ENCODE measurements at places on chromosomes 16 and 17.

GRCh38 chr17:34616148-34616547, 36.8 kb downstream of the TMEM132E start:
- DNase-seq = no peak

GRCh38 chr17:51740531-51740930, 418.0 kb downstream of the CA10 start:
- no peak for DNase-seq

GRCh38 chr16:48912360-48912759, 302.4 kb upstream of the N4BP1 start:
- no peak for DNase-seq

- DNase-seq = no peak
These were observed 17.7 kb downstream of the DDX19A start for GRCh38 chr16:70364399-70364798.

GRCh38 chr17:2862197-2862596, 66.0 kb downstream of the RAP1GAP2 start:
- no peak for DNase-seq

GRCh38 chr17:50925296-50925891, 59.2 kb upstream of the TOB1 start:
- DNase-seq = no peak

- DNase-seq = peak; percentile 18
These were observed 381.6 kb upstream of the ASIC2 start for GRCh38 chr17:33674685-33675084.

DNA sequence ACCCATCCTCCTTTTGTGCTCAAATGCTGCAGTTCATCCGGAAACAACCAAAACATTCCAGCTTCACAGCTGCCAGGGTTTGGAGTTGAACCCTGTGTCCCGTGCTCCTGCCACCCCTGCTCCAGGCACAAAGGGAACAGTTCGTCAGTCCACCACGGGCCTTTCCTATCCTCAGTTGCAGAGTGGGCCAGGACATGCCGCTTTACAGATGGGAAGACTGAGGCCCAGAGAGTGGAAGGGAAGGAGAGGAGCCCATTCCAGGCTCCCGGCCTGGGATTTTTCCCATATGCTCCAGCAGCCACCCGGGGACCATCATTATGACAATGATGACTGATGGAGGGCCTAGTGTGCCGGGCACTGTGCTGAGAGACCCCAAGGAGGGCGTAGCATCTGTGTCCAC, 27.6 kb downstream of the RAI1 start:
- no peak for DNase-seq

DNA sequence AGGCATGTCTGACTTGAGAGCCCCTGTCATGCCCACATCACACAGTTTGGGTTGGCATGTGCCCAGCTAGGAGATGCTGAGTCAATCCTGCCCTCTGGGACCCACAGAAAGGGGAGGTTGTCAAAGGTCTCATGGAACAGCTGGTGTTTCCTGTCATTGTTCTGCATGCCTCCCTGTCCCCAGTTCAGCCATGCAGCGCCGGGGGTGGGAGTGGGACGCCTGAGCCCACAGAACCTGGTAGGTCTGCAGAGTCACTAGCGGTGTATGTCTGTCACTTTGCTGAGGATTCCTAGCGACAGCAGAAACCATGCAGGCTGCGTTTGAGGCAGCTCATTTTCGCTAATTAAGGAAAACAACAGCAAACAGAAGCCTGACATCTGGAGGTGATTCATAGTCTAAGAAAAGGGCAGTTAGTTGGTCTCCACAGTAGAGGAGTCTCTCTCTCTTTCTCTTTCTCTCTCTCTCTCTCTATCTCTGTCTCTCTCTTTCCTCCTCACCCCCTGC, 19.6 kb upstream of the CCL1 start:
- peak; percentile 24 for DNase-seq

- no peak for DNase-seq
These were observed 82.8 kb upstream of the NOG start for GRCh38 chr17:56510554-56511342.

GRCh38 chr16:13150181-13150885, 248.9 kb downstream of the SHISA9 start:
- DNase-seq = no peak

DNA sequence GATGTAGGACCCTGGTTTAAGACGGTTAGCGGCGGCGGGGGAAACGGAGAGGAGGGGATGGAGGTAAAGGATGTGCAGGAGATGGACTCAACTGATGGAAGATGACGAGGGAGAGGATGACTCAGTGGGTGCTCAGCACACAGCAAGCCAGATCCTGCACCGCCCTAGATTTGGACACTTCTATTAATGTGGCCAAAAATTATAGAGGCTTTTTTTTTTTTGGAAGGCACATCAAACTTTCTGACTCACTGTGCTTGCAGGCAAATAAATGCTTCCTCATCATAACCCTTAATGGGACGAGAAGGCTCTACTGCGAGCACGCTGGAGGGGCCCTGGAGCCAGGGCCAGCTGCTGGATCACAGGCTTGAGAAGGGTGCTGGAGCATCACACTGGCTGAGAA, 36.0 kb downstream of the RTN4RL1 start:
- DNase-seq = no peak

- no peak for DNase-seq
These were observed 36.1 kb downstream of the GINS2 start for GRCh38 chr16:85652431-85653221.

GRCh38 chr17:75778861-75779249, 5.8 kb upstream of the UNK start:
- peak; percentile 70 for DNase-seq

DNA sequence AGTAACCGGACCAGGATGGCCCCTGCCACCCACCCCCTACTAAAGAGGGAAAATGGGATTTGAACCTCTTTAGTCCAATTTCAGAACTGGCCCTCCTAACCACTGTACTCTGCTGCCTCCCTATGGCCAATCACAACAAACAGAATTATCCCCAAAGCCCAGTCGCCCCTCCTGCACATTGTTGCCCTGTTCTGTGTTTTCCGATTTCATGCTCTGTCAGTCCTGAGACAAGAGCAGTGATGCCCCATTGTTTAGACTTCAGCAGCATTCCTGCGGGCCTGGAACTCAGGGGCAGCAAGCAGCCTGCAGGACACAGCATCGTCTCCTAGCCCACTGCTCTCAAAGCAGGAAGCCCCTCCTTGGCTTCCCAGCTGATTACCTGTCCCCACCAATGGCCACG, 20.5 kb upstream of the KLHL11 start:
- DNase-seq = no peak

- no peak for DNase-seq
These were observed at the start of gene MIF4GD for GRCh38 chr17:75270966-75271232. TSS of gene MIF4GD (minus strand) at chr17:75271231. CDS start at chr17:75270195, 1,036 bp downstream.

DNA sequence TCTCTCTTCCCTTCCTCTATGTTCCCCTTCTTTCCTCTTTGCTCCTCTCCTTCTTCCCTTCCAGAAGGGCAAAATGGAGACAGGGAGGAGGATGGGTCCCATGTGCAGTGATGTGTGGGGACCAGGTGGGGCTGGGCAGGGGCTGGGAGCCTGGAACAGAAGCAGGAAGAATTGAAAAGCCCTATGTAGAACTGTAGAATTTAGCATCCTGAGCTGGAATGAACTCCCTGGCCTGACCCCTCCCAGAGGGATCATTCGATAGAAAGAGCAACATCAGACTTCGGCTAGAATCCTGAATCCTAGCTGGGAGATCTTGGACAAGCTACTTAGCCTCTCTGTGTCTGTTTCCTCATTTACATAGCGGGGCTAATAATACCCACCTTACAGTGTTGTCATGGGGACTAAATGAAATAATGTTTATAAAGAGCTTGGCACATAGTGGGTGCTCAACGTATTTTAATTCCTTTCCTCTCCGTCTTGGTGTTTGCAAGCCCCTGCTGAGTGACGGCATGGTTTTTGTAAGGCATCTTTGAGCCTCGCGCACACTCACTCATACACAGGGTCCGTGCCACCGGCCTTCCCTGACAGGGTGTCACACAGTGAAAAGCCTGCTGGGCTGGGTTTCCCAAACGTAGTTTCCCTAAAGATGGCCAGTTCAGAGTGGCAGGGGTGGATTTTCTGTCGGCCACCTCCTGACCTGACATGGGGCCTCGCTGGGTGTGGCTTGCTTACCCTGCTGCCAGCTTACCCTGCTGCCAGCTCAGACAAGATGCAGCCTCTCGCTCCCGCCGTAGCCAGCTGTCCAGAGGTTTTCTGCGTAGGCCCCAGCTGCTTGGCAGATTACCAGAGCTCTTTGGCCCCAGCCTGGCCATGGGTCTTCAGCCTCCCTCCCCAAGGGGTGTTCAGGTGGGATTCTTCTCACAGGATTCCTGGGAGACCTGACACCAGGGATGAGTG, 6.1 kb upstream of the ARHGAP23 start:
- no peak for DNase-seq

DNA sequence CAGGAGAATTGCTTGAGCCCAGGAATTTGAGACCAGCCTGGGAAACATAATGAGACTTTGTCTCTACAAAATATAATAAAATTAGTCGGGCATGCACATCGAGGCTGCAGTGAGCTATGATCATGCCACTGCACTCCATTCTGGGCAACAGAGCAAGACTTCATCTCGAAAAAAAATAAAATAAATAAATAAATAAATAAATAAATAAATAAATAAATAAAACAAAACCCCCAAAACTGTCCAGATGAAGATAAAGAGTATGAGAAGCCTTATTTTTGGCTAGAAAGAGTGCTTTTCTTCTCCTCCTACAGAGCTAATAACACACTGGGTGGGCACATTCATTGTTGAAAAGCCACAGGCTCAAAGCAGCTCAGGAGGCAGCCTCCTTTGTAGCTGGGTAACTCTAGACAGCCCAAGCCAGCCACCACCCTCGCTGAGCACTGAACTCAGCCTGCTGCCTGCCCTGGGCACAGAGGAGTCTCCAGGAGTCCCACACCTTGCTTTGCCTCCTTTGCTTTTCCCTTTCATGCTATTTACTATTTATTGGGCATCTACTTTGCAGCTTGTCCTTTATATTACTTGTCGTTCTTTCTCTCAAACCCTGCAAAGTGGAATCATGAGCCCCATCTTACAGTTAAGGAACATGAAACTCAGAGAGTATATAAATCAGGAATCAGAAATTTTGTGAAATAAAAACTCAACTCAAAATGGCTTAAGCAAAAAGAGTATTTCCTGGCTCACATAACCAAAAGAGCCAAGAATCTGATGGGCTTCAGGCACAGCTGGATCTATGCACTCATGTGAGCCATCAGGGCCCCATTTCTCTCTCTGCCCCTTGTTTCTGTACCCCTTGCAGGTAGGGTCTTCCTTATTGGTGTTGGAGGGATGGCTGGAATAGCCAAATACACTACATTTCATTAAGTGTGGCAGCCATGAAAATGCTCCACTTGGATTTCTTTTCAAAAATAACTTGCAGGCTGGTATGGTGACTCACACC, 18.1 kb upstream of the C16orf87 start:
- no peak for DNase-seq

DNA sequence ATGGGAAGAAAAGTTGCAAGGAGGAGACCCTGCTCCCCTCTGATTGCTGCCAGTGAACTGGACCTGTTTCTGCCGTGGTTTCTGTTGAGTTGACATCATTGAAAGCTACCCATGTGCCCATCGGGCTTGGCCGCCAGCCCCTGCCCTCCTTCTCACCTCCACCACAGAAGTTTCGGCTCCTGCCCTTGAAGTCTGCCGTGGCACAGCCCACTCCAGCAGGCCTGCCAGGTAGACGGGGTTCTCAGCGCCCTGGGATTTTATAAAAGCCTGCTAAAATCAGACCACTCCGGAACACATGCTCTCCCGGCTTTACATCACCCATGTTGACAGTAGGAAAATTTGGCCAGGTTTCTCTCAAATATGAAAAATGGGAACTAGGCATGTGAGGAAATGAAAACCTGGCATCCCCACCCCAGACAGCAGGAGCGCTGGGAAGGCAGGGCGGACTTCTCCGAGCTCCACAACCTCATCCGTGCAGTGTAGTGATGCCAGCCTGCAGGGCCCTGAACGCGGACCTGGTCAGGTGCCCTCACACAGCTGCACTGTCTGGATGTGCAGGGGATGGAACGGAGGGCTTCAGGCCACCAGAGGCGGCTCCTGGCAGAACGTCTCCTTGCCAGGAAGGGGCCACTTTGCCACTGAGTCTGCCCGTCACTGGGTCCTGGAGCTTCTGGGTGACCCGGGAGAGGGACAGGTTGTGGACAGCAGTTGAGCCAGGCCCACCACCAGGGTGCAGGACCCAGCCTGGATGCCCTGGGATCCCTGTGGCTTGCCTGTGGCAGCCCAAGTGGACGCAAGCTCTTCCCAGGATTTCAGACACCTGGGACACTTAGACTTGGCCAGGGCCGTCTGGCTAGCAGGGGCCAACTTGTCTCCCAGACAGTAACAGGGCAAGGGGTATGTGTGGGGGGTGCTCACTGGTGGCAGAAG, 6.9 kb upstream of the GSE1 start:
- no peak for DNase-seq

DNA sequence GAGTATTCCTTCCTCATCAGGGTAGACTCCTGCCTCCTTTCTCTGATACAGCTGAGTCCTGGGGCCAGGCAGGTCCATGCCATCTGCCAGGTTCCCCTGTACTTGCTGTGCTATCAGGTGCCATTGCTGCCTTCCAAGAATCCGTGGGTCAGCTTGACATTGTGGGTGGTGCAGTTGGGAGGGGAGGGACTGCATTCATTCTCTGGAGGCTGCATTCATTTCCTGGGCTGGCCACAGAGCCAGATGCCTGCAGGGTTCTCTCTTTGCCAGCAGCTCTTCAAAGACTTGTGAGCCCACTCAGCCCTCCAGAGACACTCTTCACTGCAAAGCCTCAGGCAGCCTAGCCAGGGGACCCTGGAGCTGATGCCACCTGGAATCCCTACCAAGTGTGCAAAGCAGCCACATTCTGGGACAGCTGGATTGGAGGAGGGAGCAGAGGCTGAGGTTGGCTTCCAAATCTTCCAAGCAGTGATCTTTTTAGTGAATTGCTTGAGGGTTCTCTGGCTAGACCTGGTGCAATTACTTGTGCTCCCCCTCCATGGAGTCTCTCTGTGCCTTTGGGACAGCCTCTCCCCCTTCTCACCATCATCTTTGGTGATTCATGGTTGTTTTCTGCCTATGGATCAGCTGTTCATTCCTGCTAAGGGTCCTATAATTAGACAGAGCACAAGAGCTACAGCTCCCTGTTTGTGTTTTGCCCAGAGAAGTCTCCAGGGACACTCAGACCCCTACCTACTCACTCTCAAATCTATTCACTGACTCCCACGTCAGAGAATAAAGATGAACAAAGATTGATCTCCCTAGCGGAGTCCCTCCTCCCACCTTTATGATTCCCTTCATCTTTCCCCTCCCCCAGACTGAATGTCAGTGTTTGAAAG, 20.9 kb downstream of the ANKFN1 start:
- DNase-seq = no peak

GRCh38 chr17:82775001-82775823, 23.3 kb downstream of the TBCD start:
- no peak for DNase-seq

- DNase-seq = no peak
These were observed 133.1 kb upstream of the RPL38 start for GRCh38 chr17:74070374-74070773.

Data from stimulated activated CD4-positive, alpha-beta T cell treated with anti-CD3 and anti-CD28 coated beads, Interleukin-12 subunit alpha, Interleukin-12 subunit beta, amount 100 ng/mL, for 48 hours (primary cell).